ENCODE measurements at places on chromosomes 4 and X.

GRCh38 chrX:6021316-6022091, 207.2 kb downstream of the NLGN4X start:
- DNase-seq: peak; percentile 28

DNA sequence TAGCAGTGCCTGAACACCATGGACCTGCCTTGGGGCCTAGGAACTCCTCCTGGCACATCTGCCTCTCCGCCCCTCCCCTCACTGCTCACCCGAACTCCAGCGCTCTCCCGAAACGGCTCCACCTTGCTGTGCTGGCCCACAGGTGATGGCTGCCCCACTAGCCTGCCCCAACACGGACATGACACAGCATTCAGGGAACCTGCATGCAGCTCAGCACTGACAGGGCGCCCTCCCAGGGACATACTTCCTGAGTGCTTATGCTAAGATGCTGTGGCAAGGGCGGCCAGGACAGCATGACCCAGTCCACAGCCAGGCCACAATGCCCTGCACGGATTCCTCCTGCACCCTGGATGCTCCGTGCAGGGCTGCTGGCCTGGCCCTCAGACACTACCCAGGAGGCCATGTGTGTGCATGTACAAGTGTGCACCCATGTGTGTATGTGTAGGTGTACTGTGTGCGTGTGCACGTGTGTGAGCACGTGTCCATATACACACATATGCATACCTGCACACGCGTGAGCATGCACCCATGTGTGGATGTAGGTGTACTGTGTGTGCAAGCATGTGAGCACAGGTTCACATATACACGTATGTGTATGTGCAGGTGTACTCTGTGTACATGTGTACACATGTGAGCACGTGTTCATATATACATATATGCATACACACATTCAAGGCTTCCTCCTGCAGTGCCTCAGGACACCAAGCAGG, 6.0 kb downstream of the TMEM271 start:
- no peak for DNase-seq

- DNase-seq: peak; percentile 5
Observed at GRCh38 chr4:139735381-139736273, 70.0 kb downstream of the MGST2 start.

DNA sequence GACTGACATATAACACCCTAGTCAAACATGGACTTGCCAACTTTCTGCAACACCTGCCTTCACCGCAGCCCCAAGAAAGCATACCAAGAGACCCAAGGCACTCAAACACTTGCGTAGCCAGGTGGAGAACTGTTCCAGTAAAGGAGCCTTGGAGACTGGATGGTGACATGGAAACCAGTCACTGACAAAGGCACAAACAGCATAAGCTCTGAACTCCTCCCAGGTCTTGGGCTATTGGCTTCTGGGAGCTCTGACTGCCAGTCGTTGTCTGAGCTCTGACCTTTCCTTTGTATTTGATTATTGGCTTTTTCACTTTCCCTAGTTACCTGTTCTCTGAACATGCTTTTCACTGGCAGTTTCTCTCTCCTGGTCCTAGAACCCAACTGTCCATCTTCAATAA, 38.3 kb downstream of the ARAP2 start:
- DNase-seq: no peak

DNA sequence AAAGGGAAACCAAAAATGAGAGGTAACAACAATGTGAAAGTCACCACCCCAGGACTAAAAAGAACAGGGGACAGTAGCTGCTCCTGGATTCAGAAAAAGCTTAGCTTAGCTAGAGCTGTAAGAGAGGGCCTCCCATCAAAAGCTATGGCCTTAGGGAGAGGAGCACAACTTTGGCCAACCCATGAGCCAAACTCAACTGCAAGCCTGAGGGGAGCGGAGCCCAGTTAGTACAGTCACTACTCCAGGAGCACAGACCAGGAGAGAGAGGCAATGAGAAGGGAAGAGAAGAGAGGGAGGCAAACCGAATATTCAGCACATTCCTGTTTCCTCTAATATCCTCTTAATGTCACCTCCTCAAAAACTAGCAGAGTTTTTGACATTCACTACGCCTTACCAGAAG, 917.1 kb upstream of the INTU start:
- DNase-seq: no peak

DNA sequence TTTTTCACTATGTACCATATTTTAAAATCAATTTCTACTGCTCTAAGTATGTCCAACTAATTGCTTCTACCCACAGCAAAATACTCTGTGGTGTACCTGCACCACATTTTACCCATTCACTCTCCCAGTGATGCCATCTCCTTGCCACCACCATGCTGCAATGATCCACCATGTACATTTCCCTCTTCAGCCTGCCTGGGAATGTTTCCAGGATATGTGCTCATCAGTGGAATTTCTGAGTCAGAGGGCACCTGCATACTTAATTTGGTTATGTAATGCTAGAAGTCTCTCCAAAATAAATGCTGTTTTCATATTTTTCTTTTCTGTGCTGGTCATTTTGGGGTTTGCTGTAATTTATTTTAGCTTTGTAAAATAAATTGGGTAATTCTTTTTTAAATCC, 33.2 kb upstream of the OCIAD2 start:
- DNase-seq: no peak

DNA sequence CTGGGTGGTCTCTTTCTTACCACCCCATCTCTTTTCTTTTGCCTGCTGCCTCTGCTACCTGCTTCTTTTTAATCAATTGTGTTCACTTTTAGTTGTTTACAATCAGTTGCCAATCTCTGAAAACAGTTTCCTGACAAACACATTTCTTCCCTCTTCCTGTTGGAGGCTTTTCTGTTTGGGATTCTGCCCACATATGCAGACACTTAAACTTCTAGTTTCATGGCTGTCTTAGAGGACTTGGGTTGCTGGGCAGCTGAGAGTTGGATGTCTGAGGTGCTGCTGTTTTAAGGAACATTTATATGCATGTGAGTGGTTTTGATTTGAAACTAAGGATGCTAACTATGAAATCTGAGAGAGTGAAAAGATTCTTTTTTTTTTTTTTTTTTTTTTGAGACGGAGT, 112.3 kb upstream of the LIMCH1 start:
- DNase-seq: no peak
